ENCODE measurements at places on chromosomes 16 and 17.

DNA sequence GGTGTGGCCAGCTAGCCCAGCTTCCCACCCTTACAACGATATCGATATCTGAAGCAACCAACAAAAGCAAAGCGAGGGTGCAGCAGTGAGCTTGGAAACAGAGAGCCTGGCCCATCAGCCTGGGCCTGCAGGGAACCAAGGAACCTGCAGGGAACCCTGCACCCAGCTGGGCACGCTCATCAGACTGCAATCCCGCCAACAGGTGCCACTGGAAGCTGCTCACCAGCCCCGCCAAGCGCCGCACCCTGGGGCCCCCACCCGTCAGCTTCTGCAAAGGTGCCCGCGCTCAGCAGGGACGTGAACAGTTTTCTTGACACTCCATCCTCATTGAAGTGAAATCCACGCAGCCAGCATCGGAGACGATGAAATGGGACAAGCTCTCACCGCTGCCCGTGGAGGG lies 250.7 kb downstream of the RBFOX3 start:
- DNase-seq = no peak

DNA sequence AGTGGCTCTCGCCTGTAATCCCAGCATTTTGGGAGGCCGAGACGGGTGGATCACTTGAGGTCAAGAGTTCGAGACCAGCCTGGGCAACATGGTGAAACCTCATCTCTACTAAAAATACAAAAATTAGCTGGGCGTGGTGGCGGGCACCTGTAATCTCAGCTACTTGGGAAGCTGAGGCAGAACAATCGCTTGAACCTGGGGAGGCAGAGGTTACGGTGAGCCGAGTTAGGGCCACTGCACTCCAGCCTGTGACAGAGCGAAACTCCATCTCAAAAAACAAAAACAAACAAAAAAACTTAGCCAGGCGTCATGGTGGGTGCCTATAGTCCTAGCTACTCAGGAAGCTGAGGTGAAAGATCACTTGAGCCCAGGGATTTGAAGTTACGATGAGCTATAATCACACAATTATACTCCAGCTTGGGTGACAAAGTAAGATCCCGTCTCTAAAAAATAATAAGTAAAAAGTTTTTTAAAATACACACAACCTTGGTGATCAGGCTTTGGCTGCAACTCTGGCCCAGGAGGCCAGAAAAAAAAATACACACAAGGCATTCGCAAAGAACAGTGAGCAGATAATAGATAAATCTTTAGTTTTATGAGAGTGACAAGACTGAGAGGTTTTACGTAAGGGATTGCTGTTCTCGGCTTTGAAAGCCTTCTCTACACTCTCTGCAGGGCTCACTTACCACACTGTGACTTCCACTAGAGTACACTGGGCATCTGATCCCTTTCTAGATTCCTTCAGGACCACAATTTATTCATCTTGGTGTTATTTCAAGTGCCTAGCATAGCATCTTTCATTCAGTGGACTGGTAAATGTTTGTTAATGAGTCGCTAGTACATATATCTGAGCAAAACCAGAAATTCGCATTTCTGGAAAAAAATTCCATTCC lies 5.9 kb downstream of the GSPT1 start:
- DNase-seq = peak; percentile 74

GRCh38 chr17:37742116-37742761 lies 2.6 kb downstream of the HNF1B start:
- DNase-seq = no peak

DNA sequence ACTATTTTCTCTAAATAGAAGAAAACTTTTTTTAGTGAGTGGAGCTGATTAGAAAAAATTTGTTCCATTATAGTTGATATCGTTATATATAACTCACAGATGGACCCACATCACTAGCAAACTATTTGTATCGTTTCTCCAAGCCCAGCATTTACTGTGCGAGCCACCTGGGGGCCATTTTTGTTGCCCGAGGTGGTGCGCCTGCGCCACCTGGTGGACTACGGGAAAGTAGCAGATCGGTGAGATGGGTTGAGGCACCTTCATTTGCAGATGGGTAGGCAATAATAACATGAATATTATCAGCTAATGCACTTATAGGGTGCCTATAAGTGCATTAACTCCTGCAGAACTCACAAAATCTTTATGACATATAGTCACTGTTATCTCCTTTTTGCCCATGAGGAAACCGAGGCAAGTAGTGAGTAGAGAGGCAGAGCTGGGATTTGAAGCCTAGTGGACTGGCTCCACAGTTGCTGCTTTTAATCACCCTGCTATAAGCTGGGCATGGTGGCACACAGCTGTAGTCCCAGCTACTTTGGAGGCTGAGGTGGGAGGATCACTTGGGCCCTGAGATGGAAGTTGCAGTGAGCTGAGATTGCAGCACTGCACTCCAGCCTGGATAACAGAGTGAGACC lies 23.2 kb upstream of the NTN1 start:
- no peak for DNase-seq

DNA sequence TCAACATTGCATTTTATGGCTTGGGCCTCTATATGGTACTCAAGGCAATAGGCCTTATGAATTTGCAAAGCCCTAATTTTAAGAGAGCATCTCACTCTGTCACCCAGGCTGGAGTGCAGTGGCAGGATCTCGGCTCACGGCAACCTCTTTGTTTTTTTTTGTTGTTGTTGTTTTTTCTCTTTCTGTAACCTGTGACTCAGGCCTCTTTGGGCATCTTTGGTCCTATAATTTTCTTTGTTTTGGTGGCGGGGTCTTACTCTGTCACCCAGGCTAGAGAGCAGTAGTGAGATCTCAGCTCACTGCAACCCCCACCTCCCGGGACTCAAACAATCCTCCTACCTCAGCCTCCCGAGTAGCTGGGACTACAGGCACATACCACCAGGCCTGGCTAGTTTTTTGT lies 21.8 kb upstream of the HERPUD1 start:
- DNase-seq = no peak

GRCh38 chr17:14541714-14542113 lies 240.8 kb downstream of the HS3ST3B1 start:
- no peak for DNase-seq

DNA sequence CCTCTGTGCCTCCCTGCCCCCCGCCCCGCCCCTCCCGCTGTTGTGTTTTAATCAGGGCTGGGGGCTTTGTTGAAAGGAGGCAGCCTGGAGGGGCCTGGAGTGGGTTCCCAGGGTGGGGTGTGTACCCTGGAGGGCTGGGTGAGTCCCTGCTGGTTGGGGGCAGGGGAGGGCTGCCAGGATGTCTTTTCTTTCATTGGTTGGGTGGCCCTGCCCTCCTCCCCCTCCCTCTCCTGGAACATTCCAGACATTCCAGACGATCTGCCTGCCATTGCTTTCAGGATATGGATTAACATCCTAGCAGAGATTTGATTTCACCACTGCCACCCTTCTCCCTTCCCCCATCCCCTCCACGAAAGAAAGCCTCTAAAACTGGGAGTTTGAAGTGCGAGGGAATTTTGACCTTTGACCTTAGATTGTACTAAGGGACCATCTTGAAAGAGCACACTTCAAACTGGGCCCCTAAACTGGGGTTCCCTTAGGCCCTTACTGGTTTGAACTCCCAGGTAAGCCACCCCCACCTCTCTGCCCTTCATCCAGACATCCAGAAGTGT lies 25.3 kb downstream of the IGF2BP1 start:
- DNase-seq = peak; percentile 82

GRCh38 chr16:88499292-88499691 lies 46.2 kb downstream of the ZFPM1 start:
- no peak for DNase-seq

DNA sequence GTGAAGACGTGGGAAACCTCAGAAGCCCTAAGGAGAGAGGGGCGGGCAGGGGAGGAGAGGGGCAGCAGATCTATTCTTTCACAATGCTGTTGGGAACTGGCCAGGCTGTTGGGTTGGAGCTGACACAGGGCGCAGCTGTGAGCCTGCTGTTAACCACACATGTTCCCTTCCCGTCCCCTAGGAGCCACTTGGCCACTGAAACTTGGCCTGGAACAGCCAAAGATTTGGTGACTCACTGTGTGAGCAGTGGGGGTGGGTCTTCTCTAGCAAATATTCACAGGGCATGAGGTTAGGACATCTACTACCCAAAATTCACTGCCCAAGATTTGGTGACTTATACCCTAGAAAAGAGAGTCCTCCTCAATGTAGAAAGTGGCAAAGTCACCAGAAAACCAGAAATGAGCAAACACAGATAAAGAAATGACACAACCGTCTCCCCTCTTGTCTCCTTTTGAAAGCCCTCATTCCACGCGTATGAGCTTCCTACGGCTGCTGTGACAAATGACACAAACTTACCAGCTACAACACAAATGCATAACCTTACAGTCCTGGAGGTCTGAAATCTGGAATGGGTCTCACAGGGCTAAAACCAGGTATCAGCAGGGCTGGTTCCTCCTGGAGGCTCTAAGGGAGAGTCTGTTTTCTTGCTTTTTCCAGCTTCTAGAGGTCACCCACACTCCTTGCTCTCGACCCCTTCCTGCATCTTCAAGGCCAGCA lies 6.3 kb downstream of the TBC1D16 start:
- DNase-seq = peak; percentile 63

DNA sequence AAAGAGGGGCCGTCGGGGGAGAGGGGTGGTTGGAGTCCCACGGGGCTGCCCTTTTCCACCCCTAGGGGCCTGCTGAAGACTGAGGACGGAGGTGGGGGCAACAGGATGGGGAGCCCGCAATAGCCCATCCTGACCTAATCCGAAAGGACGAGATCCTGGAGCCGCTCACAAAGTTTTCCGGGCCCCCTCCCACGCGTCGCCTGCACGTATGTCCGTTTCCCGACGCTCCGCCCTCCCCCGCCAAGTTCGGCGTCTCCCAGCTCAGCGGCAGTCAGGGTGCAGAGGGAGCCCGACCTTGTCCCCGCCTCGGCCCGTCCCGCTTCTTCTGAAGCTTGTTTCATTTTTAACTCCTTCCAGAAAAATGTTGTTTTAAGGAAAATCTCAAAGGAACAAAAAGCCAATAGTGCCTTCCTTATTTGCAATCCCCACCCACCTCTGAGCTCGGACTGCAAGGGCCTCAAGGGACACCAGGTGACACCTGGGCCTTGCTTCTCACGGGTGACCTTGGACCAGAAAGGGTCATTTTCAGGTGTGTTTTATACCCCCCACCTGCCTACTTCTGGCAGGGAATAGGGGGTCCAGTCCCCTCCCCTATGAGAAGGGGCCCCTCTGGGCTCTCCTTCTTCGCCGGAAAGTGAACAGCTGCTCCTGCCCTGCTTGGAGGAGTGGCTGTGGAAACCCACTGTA lies 3.4 kb upstream of the ZNF423 start:
- no peak for DNase-seq

DNA sequence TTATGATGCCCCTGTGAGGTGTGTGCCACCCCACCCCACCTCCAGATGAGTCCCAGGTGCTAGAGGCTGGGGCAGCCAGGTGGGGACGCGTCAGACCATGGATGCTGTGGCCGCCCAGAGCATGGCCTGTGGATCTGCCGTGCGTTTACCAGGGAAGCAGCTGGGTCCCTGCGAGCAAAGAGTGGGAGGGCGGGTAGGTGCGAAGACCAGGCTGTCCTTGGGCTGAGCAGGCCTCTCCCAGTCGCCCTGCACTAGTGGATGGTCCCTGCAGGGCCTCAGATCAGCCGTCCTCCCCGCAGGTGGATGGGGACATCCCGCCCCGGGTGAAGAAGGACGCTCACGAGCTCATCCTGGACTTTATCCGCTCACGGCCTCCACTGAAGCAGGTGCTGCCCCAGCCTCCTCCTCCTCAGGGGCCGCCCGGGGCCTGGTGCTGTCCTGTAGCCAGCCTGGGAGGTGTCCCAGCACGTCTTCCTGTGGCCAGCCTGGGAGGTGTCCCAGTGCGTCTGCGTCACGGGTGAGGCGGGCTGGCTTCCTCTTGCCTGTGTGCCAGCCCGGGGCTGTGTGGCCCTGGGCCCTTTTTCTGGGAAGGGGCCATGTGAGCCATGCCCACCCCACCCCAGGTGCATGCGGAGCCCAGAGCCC lies 18.0 kb upstream of the TCF25 start:
- DNase-seq = no peak

DNA sequence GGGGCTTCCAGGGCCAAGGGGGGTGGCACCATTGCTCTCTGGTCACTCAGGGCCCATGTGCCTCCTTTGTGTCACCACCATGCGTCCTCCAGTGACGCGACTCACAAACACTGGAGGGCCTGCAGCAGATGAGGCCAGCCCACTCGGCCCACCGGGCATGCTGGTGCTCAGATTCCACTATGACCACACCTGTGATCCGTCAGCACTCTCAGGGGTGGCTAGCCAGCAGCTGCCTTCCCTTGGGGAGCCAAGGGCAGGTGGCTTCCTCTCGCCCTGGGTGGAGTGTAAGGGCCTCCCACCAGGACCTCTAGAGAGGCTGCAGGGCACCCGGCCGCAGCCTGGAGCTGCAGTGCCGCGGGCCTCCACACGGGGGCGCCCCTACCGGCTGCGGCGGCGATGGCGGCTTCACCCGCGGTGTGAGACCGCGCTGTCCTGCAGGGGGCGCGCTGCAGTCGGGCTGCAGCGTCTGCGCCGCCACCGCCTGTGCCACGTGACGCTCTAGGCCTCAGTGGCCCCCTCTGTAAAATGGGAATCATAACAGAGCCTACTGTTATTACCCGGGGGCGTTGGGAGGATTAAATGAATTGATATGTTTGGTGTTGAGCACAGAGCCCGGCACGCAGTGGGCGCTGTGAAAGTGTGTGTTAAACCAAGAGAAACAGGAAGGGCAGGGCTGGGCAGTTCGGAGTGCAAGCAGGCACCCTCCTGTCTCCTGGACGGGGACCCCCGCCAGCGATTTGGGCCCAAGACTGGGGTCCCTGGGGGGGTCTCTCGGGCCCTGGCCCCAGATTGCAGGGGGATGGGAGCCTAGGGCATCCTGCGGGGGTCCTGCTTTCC lies 192.4 kb upstream of the GSE1 start:
- DNase-seq = no peak

- DNase-seq = no peak
Measured at GRCh38 chr16:75116081-75116910, at the start of gene LDHD. Gene LDHD (minus strand): TSS chr16:75116780. CDS start chr16:75116720, 60 bp downstream.

DNA sequence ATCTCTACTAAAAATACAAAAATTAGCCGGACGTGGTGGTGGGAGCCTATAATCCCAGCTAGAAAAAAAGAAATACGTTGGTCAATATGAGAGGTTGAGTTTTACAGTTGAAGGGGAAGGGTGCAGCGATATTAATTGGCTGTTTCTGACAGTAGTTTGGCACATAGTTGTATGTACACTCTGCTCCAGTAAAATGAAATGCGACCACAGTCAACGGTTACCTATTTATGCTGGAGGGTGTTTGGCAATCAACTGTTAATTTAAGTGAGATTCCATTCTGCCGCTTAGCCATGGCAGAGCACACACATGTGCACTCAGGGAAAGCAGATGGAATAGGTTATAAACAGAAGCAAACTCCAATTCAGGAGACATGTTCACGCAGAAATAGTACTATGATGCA lies 9.3 kb upstream of the ZNF594 start:
- DNase-seq = no peak
